ENCODE measurements at places on chromosomes 2 and 18.

DNA sequence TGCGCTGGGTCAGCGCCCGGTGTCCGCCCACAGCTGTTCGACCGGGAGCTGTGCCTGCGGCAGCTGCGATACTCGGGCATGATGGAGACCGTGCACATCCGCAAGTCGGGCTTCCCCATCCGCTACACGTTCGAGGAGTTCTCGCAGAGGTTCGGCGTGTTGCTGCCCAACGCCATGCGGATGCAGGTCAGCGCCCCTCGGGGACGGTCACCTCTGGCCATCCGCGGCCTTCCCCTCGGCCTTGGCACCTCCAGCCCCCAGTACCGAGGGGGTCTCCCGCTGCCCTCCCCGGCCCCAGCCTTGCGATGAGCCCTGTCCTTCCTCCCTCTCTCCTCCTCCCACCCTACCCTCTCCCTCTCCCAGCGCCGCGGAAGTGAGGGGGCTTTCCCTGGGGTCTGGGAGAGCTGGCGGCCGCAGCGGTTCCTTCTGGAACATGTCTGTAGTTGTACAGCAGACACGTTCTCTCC, 53.2 kb upstream of the GPR17 start:
- no peak overlapping the region for H3K4me3 ChIP-seq
- no peak for DNase-seq
- H3K27me3 ChIP-seq, result no peaks in the 10 kb centered on the region

GRCh38 chr2:158413581-158413980, 43.0 kb downstream of the CCDC148 start:
- no peak overlapping the region for H3K27ac ChIP-seq
- peaks cover 2% of the 10 kb centered on the region for H3K36me3 ChIP-seq
- no peak for DNase-seq

DNA sequence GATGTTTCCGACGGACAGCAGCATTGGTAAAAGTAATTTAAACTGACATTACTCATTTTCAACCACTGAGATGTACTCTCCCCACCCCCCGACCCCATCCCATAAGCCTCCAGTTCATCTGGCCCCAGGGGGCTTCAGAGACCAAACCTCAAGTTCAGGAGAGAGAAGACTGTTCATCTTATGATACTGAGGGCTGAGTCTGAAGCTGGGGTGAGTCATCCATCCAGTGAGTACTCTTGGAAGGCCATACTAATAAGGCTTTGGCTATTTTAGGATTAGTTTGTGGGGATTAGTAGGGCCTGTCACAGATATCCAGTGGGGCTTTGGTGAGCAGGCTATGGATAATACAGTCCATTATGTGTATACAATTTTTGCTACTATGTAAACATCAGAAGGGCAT, 125.3 kb upstream of the APCDD1 start:
- H3K36me3 ChIP-seq, result no peaks in the 10 kb centered on the region
- no peak for DNase-seq
- H3K4me3 ChIP-seq, result no peak overlapping the region
- peaks cover 17% of the 10 kb centered on the region for H3K27me3 ChIP-seq
- H3K4me1 ChIP-seq, result peaks cover 3% of the 10 kb centered on the region

- H3K27me3 ChIP-seq, result no peaks in the 10 kb centered on the region
- H3K4me3 ChIP-seq, result no peak overlapping the region
- DNase-seq, result no peak
- H3K36me3 ChIP-seq, result no peaks in the 10 kb centered on the region
- peak overlapping the region; percentile 32 for H3K27ac ChIP-seq
Measured at GRCh38 chr2:68710336-68710735, 24.3 kb upstream of the ARHGAP25 start.

- H3K4me3 ChIP-seq, result no peak overlapping the region
- no peak overlapping the region for H3K27ac ChIP-seq
- H3K27me3 ChIP-seq, result no peaks in the 10 kb centered on the region
- no peaks in the 10 kb centered on the region for H3K4me1 ChIP-seq
Measured at GRCh38 chr18:26943906-26944305, 78.4 kb upstream of the AQP4 start.

DNA sequence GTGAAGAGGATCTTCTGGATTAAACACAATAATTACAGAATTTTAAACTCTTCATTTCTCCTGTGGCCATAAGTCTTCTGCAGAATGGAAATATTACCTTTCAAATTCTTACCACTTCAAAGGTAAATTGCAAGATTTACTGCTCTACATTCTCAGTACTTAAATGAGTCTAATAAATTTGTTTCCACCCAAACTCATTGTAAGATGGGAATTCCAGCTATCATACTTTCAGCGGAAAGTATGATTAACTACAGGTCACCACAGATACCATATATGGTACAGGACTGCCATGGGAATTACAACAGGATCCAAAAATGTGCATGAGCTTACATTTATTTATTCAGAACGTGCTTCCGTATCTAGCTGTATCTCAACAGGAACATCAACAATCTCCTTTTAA, 3.1 kb downstream of the DSC3 start:
- no peaks in the 10 kb centered on the region for H3K36me3 ChIP-seq
- H3K27me3 ChIP-seq, result peaks cover 18% of the 10 kb centered on the region
- H3K27ac ChIP-seq, result no peak overlapping the region
- no peak overlapping the region for H3K4me3 ChIP-seq
- no peak for DNase-seq
- no peaks in the 10 kb centered on the region for H3K4me1 ChIP-seq

- no peak for DNase-seq
- H3K27ac ChIP-seq, result no peak overlapping the region
- peaks cover 6% of the 10 kb centered on the region for H3K4me1 ChIP-seq
- H3K4me3 ChIP-seq, result no peak overlapping the region
Measured at GRCh38 chr2:162086904-162087303, 12.9 kb upstream of the DPP4 start.

DNA sequence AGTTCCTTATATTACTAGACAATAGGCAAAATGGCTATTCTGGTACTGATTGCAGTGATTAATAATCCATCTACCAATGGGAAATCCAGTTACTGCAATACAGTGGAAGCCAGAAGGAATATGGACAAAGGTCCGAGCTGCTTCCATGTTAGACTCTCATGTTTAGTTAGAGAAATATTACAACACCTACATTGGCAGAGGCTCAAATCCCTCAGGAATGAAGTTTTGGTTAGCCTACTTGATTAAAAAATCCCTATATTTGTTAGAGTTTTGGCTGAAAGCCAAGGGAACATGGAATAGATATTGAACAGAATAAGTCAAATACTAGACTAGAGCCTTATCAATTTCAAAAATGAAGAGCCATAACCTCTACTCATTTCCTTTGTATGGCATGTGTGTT, 48.5 kb downstream of the ARL6IP6 start:
- no peak overlapping the region for H3K27ac ChIP-seq
- peaks cover 4% of the 10 kb centered on the region for H3K36me3 ChIP-seq
- H3K4me3 ChIP-seq, result no peak overlapping the region
- DNase-seq, result no peak

- no peaks in the 10 kb centered on the region for H3K36me3 ChIP-seq
- DNase-seq, result no peak
- no peak overlapping the region for H3K27ac ChIP-seq
Measured at GRCh38 chr2:220696280-220696669, 875.8 kb downstream of the EPHA4 start.

DNA sequence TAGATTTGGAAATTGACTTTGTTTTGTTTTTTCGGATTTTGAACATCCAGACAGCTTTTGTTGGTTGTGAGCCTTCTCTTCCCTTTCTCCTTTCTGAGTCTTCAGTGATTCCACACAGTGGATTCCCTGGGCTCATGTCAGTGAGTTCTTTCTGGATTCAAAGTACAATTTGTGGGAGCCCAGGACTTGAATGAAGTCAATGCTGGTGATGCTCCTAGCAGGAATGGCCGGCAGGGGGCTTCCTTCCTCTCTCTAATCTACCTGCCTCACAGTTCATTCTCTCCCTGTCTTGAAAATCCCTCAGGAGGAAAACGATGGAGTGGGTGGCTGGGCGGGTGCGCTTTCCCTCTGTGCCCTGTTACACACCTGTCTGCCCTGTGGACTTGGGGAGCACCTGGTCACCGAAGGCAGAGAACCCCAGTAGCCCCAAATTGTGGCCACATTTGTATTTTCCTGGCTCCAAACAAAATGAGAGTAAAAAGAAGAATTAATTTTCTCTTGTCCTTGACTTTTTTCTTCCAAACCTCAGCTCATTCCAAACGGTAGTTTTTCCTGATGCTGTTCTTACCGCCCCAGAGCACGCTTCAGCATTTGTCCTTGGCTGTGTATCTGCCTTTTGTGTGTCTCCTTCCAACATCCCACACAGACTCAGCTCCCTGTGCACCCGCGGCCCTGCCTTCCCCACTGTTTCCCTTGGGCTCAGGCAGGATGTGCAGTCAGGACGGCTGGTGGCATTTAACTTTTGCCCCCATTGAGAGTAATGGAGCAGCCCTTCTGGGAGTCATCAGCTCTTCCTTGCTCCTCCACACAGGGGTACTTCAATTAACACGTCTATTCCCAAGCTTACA, 86.6 kb downstream of the MARCO start:
- no peak overlapping the region for H3K27ac ChIP-seq
- DNase-seq, result no peak
- H3K4me1 ChIP-seq, result no peaks in the 10 kb centered on the region
- no peak overlapping the region for H3K4me3 ChIP-seq

DNA sequence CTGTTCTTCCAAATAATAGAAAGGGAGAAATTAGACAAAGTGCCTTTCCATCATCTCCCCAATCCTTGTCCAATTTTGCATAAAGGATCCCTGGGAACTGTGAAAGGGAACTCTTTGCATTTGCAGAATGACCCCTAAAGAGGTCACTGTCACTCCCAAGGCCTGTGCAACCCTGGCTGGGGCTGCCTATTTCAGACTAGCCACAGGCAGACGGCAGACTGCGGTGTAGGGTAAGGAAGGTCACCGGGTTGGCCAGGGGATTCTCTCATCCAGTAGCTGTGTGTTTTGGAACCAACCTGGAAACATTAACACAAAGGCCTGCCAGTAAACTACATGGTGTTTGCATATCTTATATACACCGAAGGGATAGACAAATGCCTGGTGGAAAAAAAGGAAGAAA, 818.7 kb downstream of the BCL11A start:
- H3K27me3 ChIP-seq, result no peaks in the 10 kb centered on the region
- no peak for DNase-seq
- no peaks in the 10 kb centered on the region for H3K4me1 ChIP-seq
- no peak overlapping the region for H3K4me3 ChIP-seq
- no peaks in the 10 kb centered on the region for H3K36me3 ChIP-seq
- no peak overlapping the region for H3K27ac ChIP-seq

GRCh38 chr2:122174061-122174460, 418.6 kb downstream of the TSN start:
- H3K27me3 ChIP-seq, result no peaks in the 10 kb centered on the region
- no peaks in the 10 kb centered on the region for H3K4me1 ChIP-seq
- no peaks in the 10 kb centered on the region for H3K36me3 ChIP-seq

- H3K36me3 ChIP-seq, result peaks cover 2% of the 10 kb centered on the region
- H3K4me3 ChIP-seq, result no peak overlapping the region
- H3K4me1 ChIP-seq, result peaks cover 4% of the 10 kb centered on the region
Measured at GRCh38 chr2:7880126-7880525, 801.7 kb upstream of the ID2 start.

DNA sequence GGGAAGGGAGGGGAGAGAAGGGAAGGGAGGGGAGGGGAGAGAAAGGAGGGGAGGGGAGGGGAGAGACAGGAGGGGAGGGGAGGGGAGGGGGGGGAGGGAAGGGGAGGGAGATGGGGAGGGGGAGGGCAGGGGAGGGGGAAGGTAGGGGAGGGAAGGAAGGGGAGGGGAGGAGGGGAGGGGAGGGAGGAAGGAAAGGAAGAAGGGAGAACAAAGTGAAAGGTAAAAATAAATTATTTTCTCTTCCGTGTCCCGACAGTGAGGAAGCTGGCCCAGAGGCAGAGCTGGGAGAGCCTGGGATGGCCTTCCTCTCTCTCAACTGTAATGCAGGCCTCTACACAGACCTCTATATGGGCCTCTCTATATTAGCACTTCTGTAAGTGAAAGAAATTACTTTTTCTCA, 53.2 kb downstream of the CD226 start:
- H3K4me1 ChIP-seq, result peaks cover 55% of the 10 kb centered on the region
- no peak overlapping the region for H3K4me3 ChIP-seq
- DNase-seq, result no peak
- H3K27ac ChIP-seq, result peak overlapping the region; percentile 5
- no peaks in the 10 kb centered on the region for H3K27me3 ChIP-seq

GRCh38 chr18:7946734-7947377, 379.7 kb downstream of the PTPRM start:
- H3K27ac ChIP-seq, result peak overlapping the region; percentile 54
- no peak for DNase-seq
- no peaks in the 10 kb centered on the region for H3K27me3 ChIP-seq

DNA sequence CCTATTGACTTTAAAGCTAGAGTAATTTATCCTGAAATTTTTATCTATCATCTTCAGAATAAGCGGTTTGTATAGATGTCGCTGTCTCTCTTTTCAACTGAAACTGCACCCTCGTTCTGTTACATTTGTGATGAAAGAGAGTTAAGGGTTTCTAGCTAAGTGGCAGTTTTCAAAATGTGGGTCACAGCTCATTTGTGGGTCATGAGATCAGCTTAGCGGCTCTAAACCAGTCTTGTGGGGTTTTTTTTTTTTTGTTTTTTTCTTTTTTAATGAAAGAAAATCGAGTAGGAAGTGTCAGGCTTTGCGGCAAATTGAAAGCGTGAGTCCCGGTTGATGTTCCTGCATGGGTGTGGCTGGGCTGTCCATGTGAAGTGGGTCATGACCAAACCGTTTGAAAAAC, 31.2 kb downstream of the SALL3 start:
- H3K27ac ChIP-seq, result peak overlapping the region; percentile 88
- peak overlapping the region; percentile 13 for H3K4me3 ChIP-seq
- no peaks in the 10 kb centered on the region for H3K36me3 ChIP-seq
- peaks cover 32% of the 10 kb centered on the region for H3K27me3 ChIP-seq
- no peak for DNase-seq
- no peaks in the 10 kb centered on the region for H3K4me1 ChIP-seq

GRCh38 chr2:229392196-229392595, 121.1 kb upstream of the PID1 start:
- no peak overlapping the region for H3K4me3 ChIP-seq
- H3K36me3 ChIP-seq, result no peaks in the 10 kb centered on the region
- H3K27me3 ChIP-seq, result no peaks in the 10 kb centered on the region
- no peaks in the 10 kb centered on the region for H3K4me1 ChIP-seq
- no peak for DNase-seq
- no peak overlapping the region for H3K27ac ChIP-seq

GRCh38 chr18:42258301-42258965, 303.4 kb downstream of the PIK3C3 start:
- no peaks in the 10 kb centered on the region for H3K27me3 ChIP-seq
- H3K4me3 ChIP-seq, result no peak overlapping the region
- no peak for DNase-seq
- H3K36me3 ChIP-seq, result no peaks in the 10 kb centered on the region
- no peak overlapping the region for H3K27ac ChIP-seq
- no peaks in the 10 kb centered on the region for H3K4me1 ChIP-seq

DNA sequence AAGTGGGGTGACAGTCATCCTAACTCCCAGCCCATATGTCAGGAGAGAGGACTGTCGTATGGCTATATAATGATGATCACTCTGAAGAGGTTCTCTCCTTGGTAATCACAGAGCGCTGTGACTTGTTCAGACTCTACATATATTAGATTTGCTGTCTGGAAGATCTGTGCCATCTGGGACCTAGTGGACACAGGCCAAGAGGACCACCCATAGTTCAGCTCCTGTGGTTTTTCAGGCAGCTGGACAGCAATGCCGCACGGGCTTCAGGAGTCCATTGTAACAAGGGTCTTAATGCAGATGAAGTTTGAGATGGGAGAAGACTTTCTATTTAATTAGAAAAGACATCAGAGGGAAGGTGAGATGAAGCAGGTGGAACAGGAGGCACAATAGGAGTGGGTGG, 40.1 kb upstream of the EPHA4 start:
- H3K36me3 ChIP-seq, result peaks cover 3% of the 10 kb centered on the region
- H3K4me3 ChIP-seq, result no peak overlapping the region
- H3K27ac ChIP-seq, result no peak overlapping the region
- DNase-seq, result no peak
